ENCODE measurements at places on chromosomes 5 and 9.

DNA sequence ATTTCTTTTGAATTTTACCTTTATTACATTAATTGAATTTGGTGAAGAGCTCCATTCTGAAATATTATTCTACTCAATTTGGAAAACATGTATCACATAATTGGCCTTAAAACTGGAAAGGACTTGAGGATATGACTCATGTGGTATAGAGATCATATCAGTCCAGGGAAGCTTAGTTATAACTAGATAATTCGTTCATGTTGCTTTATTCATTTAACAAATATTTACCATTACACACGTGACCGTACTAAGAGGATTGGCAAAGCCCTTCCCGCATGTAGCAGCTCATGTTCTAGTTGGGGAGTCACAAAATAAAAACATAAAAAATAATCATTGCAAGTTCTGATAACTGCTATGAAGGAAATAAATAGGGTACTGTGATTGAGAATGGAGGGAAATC is 1816.5 kb downstream of the MAT2B start:
- DNase-seq = no peak

DNA sequence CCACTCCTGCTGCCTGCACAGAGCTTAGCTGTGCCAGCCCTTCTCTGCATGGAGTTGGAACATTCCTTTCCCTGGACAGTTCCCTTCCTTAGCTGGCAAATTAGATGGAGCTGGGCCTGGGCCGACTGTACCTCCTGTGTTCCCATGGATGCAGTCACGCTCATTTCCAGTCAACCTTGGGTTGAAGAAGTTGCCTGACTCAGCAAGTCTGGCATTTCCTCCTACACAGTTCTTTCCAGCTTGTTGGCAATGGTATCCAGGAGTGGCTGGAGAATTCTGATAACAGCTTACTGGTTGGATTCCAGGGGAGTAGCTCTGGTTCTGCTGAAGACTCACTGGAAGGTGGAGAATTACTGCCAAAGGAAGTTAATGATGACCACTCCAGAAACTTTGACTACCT is 9.2 kb upstream of the TAF1L start:
- DNase-seq = no peak

GRCh38 chr9:97615439-97616072 is 17.6 kb downstream of the TSTD2 start:
- peak; percentile 45 for DNase-seq

DNA sequence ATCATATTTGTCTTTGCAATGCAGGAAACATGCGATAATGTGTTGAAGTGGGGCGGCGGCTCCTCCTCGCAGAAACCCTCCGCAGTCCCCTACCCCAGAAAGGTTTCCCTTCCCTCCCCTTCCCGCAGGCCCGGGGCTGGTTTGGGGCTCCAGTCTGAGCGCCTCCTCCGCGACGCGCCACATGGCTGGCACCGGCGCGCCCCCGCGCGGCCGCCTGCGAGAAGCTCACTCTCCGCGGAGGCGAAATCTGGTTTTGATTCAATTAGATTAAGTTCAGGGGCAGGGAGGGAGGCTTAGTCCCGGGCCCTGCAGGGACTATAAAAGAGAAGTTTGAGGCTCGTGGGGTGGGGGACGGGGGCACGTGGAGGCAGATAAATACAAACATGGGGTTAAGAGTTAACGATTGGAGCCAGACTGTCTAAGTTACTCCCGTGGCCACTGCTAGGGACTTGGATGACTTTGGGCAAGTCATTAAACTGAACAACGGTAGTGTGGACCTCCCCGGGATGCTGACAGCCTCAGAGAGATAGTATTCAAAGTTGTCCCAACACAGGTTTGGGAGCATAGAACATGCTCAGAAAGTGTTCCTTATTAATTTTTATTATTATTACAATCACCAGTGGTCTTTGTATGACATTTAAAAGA is 69.4 kb downstream of the MSX2 start:
- peak; percentile 33 for DNase-seq

GRCh38 chr9:129806061-129806460 is 3.1 kb downstream of the TOR1B start:
- DNase-seq = no peak

DNA sequence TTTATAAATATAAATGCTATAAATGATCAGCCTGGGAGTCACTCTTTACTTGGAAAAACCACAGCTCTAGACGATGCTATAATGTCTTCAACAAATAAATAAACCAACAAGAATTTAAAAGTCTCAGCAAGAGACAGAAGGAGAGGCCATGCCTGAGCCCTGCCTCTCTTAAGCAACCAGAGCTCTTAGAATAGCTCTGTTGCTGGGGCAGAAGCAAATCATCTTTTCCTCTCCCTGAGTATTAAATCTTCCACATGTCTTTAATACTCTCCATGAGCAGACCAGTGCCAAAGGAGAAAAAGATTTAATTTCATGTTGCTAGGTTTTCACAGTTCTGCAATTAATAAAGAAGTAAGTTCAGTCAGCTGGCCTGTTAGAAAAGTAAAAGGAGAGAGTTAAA is 408.0 kb upstream of the SLC30A5 start:
- DNase-seq = no peak

GRCh38 chr9:133379153-133380086 is 3.3 kb downstream of the STKLD1 start:
- DNase-seq = no peak

GRCh38 chr9:117232281-117232680 is 182.6 kb downstream of the ASTN2 start:
- no peak for DNase-seq

- no peak for DNase-seq
Measured at GRCh38 chr5:1118231-1118698, 6.4 kb upstream of the SLC12A7 start.

DNA sequence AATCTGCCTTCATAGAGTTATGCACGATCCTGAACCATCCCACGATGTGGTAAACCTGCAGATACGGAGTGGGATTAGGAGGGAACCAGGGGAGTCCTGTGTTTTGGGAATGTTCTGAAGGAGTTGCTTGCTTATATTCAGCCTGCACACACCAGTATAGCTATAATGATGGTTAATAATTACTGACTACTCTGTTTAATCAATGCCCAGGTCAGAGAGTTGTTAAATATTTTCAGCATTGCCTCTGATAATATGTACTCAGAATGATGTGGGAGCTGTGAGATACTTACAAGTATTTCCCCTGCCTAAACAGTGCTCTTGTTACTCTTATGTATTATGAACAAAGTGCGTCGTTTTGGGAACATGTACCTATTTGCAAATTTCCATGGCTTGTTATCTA is 34.8 kb upstream of the STK32A start:
- no peak for DNase-seq

GRCh38 chr5:109838157-109838556 is 148.4 kb downstream of the MAN2A1 start:
- no peak for DNase-seq

GRCh38 chr5:113026211-113026610 is 49.6 kb downstream of the DCP2 start:
- DNase-seq = no peak

GRCh38 chr9:2116073-2116472 is 100.9 kb downstream of the SMARCA2 start:
- no peak for DNase-seq

DNA sequence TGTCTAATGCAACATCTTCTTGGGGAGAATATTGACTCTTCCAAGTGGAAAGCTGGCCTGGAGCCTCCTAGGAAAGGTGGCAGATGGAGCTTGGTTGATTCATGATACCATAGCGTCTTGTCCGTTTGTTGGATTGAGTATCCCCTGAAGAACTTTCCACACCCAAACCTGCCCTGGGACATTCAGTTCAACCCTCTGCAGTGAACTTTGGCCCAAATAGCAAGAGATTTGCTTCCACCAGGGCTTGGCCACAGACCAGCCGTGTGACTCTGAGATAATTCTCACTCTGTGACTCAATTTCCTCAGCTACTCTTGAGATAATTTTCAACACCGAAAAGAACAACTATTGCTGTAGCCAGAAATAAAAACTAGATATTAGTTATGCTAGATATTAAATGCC is 108.0 kb upstream of the RAD23B start:
- DNase-seq = no peak

DNA sequence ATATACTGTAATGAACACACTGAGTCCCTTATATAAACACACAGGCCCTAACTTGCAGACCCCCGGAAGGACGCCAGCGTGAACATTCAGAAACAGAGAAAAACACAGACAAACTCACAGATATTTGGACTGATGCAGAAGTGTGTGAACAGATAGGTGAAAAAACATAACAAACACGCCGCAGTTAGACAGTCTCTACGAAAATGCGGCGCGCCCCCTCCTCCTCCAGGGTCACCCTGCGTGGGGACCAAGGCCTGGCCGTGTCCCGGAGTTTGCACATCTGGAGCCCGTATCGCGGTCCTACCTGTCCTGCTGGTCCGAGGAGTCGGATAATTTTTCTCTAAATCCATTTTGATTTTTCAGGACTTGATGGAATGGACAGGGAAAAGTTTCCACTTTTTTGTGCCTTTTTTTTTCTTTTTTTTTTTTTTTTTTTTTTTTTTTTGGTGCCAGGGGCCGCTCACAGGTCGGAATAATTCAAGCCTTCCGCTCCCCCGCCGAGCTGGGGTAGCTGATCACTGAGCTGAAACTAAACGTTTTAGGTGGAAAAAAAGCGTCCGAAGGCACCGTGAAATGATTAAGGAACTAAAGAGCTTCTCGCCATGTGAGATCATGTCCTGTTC is at the start of gene PAX5:
Gene PAX5, minus strand, starts transcription at position 587 of the 623 bp plus-strand sequence. Its CDS starts 237 bp downstream, at position 350.
- DNase-seq = no peak

- no peak for DNase-seq
Measured at GRCh38 chr5:5040712-5041111, 99.4 kb upstream of the ADAMTS16 start.

DNA sequence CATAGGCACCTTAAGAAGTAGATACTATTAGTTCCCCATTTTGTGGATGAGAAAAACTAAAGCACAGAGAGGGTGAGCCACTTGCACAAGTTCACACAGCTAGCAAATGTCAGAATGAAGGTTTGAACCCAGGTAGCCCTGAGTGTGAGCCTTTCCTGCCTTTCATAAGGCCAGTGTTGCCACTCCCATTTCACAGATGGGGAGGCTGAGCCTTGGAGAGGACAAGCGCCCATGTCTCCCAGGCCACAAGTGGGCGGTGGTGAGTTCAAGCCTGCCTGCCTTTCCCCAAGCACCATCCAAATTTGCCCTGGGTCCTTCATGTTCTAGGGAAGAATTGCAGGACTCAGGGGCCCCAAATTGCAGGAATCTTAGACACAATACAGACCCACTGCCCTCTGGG is 50.6 kb downstream of the LHX2 start:
- no peak for DNase-seq

DNA sequence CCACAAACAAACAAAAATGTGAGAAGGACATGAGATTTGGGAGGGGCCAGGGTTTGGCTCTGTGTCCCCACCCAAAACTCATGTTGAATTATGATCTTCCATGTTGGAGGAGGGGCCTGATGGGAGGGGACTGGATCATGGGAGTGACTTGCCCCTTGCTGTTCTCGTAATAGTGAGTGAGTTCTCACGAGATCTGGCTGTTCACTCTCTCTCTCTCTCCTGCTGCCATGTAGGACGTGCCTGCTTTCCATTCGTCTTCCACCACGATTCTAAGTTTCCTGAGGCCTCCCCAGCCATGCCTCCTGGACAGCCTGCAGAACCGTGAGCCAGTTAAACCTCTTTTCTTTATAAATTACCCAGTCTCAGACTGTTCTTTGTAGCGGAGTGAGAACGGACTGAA is 118.7 kb downstream of the RXRA start:
- DNase-seq = no peak

DNA sequence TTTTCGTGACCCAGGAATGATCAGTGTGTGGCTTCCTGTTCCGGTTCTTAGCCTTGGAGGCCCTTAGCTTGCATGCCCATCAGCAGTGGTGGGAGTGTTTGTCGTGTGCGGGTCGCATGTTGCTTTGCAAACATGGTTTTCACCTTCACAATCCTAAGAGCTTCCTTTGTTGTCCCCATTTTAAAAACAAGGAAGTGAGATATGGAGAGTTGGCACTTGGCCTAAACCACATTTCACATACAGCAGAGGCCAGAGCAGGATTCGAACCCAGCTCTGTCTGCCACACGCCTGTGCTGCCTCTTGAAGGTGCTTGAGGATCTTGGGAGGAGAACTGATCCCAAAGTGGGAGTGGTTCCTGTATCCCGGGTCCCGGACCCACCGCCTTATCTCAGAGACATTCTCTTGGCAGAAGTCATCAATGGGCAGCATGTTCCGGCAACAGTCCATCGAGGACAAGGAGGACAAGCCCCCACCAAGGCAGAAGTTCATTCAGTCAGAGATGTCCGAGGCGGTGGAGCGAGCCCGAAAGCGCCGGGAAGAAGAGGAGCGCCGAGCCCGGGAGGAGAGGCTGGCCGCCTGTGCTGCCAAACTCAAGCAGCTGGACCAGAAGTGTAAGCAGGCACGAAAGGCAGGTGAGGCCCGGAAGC is 38.2 kb upstream of the POMT1 start:
- no peak for DNase-seq

- DNase-seq = no peak
Measured at GRCh38 chr9:37471942-37472684, 6.9 kb upstream of the ZBTB5 start.

DNA sequence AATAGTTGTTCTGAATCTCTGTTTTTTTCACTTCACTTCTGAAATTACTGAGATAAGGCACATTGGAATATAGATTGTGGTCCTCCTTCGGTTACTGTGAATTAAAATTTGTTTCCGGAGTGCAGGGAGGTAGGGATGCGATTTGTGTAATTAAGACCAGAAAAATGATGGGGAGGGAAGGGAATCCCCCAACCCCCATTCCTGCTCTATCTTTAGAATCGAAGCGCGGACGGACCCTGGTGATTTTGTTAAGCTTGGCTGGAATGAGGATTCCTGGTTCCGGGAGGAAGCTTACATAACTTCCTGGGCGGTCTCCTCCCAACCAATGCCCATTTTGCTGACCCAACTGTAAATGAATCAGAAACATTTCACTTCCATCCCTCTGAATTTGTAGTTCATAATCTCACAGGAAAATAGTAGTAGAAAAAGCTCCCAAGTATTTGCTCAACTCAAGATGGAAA is 220.1 kb upstream of the MSX2 start:
- no peak for DNase-seq

GRCh38 chr9:16303506-16303905 is 567.0 kb downstream of the BNC2 start:
- DNase-seq = no peak

GRCh38 chr9:79300068-79300467 is 271.7 kb upstream of the TLE4 start:
- DNase-seq = no peak

DNA sequence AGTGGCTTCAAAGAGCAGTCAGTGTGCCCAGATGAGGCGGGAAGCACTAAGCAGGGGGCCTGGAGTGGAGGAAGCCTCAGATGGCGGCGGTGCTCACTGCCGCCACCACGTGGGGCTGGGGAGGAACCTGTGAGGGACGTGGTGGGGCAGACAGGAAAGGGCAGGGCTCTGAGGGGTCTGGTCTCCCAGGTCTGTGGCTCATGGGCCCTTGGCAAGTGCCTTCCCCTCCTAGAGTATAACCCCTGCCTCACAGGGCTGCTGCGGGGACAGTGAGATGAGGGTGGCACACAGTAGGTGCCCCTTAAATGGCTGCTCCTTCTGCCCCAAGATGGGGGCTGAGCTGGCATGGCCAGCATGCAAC is 26.6 kb downstream of the NR5A1 start:
- DNase-seq = no peak

GRCh38 chr5:131423056-131423455 is 159.2 kb downstream of the CDC42SE2 start:
- DNase-seq = no peak
